ENCODE measurements at places on chromosomes 11 and 22.

DNA sequence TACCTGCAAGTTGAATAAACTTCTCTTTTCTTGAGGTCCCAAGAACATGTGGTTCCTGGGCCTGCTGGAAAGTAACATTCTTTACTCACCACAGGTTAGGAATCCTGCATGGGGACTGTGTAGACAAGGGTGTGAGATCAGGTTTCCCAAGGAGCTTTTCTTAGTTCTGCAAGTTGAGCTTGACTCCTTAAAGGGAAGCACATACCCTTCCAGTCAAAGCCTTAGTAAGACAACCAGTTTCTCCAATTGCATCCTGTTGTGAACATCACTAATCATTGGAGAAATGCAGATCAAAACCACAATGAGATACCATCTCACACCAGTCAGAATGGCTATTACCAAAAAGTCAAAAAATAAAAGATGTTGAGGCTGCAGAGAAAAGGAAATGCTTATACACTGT, 48.3 kb upstream of the PAK1 start:
- no peak for DNase-seq

DNA sequence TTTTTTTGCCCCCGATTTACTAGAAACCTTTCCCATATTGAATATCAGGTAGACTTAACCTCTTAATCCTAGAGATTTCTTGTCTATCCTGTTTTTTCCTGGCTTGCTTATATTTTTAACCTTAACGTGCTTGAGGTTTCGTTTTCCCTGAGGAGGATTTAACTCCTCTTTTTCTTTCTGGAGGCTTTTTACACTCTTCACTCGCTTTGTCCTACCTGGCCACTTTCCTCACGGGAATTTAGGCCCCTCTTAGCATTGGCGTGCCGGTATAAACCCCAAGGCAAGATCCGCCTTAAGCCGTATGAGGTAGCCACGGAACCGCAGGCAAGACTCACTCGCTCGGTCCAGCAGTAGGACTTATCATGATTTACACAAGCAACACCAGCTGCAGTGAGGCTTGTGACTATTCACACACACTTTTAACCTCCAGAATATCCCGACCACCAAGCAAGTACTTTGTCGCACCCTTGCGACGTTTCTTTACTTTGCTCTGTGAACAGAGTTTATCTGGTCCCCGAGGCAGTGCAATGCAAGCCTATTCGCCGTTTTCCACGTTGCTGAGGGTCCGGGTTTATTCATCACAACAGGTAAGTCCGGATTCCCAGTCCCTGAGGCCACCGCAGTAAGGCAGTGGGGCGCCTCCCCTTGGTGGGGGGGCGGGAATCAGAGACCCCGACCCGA, 20.6 kb upstream of the ALDH3B2 start:
- no peak for DNase-seq

- DNase-seq: no peak
Observed at GRCh38 chr11:119520966-119521365, 98.0 kb upstream of the THY1 start.

DNA sequence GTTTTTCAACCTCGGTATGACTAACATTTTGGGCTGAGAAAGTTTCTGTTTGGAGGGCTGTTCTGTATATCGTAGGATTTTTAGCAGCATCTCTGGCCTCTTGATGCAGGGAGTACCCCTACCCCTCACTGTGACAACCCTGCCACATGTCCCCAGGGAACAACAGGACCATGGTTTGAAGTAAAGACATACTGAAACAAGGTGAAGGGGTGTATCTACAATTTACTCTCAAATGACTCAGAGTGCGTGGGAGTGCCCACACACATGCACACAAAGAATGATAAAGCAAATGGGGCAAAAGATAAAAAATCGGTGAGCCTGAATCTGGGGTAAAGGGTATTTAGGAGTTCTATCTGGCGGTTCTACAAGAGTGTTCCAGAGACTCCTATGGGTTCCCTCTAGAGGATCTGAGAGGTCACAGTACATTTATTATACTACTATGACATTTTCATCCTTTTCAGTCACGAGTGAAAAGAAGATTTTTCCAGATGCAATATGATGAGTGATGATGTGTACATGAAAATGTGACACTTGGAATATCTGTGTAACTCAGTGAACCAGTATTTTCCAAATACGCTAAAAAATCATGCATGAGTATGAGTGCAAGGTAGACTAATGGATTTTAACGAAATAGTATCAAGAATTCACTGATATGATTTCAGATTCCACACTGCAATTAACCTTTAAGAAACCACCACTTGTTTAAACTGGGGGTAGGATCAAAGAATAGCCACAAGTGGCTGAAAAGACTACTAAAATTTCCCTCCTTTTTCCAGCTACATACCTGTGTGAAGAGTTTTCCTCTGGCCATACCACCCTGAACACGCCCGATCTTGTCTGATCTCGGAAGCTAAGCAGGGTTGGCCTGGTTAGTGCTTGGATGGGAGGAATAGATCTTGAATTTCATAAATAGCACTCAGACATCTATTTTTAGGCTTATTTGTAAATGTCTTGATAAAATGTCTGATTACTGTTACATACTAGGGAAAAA, 56.3 kb upstream of the YPEL1 start:
- DNase-seq: no peak

GRCh38 chr11:95299078-95299679, 68.2 kb upstream of the SESN3 start:
- DNase-seq: no peak

DNA sequence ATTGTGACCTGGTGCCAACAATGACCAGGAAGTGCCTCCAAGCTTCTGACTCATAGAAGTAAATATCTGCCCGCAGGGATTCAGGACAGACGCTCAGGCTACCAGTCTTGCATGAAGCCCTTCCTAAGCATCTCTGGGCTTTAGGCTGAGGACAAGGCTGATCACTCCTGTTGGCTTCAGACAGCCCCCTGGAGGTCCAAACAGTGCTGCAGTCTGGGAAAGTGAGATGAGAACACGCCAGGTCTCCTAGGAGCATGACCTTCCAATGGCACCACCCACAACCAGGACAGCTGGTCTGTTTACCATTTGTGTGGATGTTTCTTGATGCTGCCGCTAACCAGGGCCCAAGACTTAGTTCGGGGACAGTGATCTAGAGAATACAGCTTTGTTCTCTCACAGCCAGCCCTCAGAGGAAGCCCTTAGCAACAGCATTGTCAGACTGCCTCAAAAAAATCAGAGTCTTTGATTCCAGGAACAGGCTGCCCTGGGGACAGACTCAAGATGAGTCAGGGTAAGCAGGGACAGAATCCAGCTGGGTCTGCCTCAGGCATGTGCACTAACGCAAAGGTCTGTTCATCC, 111.2 kb downstream of the ZNF280B start:
- no peak for DNase-seq

GRCh38 chr11:113908098-113908497, 3.5 kb downstream of the HTR3B start:
- no peak for DNase-seq

DNA sequence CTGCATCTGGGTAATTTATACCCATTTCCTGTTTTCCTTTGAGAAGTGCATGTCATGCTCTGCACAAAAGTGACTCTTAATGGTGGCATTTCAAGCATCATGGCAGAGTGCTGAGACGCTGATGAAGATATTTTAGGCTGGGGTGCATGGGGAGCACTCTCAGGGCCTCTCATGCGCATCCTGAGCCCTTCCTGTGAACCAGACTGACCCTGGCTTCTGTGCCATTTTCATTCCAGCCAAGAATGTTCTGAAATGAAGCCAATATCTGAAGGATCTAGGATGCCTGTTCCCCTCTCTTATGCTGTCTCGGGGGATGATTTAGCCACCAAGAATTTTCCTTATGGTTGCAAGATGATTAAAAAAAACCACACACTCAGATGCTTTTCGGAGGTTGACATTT, 61.5 kb downstream of the MIAT start:
- no peak for DNase-seq

DNA sequence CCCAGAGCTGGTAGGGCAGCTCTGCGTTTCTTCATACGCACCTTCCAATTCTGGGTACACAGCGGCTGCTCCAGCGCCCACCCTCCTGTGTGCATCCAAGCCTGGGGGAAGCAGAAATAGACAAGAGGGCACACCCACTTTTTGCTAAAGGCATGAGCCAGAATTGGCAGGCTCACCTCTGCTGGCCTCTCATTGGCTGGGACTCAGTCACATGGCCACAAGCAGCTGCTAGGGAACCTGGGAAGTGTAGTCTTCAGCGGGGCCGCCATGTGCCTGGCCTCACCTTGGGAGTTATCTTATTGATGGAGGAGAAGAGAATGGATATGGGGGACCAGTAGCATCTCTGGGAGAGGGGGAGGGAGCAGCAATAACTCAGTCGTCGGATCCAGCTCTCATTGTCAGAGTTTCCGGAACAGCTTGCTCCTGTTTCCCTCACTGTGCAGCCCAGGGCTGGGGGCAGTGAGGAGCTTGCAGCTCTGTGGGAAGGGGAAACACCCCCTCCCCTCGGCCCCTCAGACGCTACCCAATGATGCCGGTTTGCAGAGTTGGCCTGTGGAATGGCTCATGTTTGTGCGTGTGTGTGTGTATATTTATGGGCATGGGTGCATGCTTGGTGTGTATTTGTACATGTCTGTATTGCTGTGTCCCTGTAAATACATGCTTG, 11.8 kb upstream of the MIEF1 start:
- no peak for DNase-seq
